ENCODE measurements at places on chromosomes 12 and 14.

DNA sequence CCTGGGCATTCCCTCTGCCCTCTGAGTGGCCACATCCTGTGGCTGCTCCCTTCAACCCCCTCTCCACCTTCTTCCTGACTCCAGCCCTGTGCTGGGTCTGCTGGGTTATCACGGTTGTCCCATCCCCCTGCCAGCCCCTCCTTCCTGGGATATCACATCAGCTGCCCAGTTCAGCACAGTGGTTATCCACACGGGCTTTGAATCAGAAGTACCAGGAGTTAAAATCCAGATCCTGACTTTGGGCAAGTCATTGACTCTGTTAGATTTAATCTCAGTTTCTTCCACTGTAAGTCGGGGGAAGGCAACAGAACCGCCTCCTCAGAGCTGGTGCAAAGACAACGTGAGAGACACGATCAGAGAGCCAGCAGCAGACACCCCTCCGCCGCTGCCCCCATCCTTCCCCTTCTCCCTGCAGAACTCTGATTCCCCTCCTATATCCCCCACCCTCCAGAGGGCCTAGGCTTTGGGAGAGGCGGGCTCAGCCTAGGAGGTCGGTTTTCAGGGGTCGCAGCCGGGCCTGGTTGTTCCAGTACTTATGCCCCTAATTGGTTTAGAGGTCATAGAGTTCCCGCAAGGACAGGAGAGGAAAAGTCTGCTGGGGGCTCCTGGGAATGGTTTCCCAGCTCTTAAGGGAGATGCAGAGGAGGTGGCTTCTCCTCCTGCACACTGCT is 42.5 kb downstream of the PRIMA1 start:
- DNase-seq: no peak

- no peak for DNase-seq
These were observed 89.2 kb upstream of the TMEM263 start for GRCh38 chr12:106866426-106867080.

- DNase-seq: no peak
These were observed 203.6 kb downstream of the GXYLT1 start for GRCh38 chr12:41941079-41941478.

DNA sequence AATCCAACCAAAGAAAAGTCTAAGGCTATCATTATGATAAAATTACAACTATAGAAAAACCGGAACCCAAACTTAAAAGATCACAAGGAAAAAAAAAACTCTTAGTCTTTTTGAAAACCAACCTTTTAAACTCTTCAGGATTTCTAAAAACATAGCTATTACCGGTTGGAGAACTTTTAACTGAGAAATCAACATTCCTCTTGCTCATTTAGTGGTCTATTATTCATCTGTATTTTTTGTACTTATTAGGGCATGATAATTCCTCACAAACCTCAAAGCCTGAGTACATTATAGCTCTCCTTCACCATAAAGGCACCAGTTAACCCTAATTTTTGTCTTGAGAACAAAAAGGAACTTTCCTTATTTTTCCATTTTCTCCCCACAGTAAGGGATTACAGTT is 10.4 kb downstream of the LUM start:
- DNase-seq: no peak

DNA sequence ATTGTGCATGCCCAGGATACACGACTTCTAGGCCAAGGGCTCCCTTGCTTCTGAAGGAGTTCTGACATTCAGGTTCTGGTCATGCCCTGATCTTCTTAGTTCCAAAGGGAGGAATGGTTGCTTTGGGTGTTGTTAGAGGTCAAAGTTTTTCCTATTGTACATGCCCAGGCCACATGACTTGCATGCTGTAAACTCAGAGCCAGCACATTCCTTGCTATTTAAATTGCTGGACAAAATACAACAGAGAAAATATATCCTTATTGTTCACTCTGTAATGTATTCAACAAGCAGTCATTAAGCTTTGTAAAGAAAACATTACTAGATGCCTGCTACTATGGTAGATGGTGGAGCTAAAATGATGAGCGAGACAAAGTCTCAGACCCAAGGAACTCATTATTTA is 71.2 kb upstream of the COCH start:
- DNase-seq: no peak

GRCh38 chr14:73188501-73188911 is 48.8 kb upstream of the PAPLN start:
- DNase-seq: no peak

All from neural crest cell (in vitro differentiated cells).